ENCODE measurements at places on chromosomes 7 and 10.

GRCh38 chr7:47493976-47494911, 87.7 kb downstream of the TNS3 start:
- no peak for DNase-seq

DNA sequence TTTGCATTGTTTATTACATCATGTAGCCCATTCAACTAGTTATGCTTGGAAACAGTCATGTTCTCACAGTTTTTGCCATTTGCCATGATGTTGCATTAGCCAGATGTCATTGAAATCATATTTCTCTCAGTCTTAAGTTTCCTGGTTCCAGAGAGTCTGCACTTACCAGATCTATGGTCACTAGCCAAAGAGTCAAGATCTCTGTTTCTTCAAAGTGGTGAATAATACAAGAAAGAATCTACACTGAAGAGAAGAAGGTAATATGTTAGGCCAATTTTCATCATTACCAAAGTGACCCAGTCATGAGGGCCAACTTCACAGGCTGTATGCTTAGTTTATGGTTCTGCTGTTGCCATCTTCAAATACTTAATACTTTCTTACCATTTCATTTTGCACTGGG, 89.0 kb upstream of the PHYHIPL start:
- DNase-seq: no peak

- no peak for DNase-seq
Observed at GRCh38 chr7:128454808-128455542, 703 bp upstream of the HILPDA start.

GRCh38 chr7:135911099-135911498, 66.1 kb downstream of the MTPN start:
- no peak for DNase-seq

DNA sequence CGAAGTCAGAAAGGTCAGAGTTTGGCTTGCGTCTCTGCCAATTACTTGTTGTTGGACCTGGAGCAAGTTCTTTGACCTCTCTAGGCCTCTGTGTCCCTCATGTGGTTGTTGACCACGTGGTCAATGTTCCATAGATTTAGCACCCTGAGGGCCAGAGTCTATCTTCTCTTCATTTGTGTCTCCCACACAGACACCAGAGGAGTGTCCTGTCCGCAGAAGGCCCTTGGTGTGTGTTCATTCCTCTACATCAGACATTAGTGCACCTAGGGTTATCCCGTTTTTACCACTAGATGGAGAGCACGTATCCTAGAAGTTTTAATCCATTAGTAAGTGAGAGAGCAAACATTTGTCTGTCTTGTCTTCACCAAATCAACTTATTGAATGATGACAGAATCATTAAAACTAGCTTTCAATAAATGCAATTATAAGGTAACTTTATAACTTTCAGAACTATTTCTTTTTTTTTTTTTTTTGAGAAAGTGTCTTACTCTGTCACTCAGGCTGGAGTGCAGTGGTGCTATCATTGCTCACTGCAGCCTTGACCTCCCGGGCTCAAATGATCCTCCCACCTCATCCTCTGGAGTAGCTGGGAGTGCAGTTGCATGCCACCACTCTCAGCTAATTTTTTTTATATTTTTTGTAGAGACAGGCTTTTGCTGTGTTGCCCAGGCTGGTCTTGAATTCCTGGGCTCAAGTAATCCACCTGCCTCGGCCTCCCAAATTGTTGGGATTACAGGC, 122.5 kb upstream of the ANKRD1 start:
- DNase-seq: no peak

DNA sequence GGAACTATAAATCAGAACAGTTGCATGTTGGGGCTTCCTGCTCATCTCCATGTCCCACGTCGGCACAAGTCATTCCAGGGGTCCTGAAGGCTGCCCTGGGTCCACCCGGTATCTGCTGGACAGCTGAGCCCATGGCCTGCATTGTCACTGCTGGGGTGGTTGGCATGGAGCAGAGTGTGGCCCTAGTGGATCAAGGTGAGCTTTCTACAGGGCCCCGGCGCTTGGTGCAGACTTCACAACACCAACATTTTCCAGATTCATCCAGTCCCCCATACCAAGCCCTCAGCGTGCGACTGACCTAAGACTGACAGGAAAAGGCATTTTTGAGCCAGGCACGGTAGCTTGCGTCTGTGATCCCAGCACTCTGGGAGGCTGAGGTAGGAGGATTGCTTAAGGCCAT, 175.5 kb upstream of the LYZL2 start:
- DNase-seq: no peak

- no peak for DNase-seq
Observed at GRCh38 chr10:72615970-72616369, 9.9 kb downstream of the MICU1 start.

DNA sequence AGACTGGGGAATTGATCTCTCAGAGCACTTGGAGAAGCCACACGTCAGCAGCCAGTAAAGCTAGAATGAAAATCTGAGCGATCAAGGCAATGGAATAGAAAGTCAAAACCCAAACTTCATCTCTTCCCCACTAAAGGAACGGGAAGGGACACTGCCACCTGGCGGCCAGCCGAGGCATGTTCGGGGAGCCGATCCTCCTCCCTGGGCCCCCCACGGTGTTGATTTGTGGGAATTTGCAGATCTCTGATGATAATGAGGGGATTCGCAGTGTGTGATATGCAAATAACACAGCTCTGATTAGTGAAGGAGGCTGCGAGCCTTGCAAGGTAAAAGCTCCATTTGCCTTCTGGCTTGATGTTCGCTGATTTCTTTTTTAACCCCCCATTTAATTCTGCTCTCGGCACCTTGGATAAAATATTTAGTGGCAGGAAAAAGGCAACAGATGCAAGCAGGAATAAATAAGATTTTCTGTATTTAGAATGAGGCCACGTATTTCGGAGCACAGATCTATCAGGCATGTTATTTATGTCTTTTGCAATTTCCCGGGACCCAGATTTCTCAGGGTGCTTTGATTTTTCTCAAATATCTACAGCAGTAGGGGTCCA, 258.6 kb downstream of the PAXIP1 start:
- DNase-seq: no peak

DNA sequence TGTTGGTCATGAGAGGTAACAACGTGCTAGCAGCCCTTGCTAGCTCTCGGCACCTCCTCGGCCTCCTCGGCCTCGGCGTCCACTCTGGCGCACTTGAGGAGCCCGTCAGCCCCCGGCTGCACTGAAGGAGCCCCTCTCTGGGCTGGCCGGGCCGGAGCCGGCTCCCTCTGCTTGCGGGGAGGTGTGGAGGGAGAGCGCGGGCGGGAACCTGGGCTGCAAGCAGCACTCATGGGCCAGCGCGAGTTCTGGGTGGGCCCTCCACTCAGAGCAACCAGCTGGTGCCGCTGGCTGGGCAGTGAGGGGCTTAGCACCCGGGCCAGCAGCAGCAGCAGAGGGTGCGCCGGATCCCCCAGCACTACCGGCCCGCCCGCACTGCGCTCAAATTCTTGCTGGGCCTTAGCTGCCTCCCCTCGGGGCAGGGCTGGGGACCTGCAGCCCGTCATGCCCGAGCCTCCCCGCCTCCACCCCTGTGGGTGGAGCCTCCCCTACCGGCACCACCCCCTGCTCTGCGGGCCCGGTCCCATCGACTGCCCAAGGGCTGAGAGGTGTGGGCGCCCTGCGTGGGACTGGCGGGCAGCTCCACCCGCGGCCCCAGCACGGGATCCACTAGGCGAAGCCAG, 96.1 kb downstream of the PAXIP1 start:
- DNase-seq: no peak

DNA sequence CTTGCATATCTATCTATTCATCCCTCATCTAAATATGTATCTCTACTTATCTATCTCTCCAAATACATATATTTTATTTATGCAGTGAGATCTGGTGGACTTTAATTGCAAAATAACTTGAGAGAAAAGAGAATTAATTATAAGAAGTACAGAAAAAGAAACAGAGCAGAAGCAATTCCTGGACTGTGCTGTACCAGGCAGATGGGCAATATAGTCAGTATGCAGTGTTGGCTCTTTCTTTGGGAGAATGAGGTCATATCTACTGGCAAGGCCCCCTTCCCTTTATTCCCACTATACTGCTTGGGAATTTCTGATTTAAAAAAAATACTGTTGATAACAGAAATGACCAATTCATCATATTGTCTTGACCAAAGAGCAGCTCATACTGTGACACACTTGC, 49.0 kb upstream of the TOMM7 start:
- no peak for DNase-seq

GRCh38 chr10:102229810-102230263, 3.7 kb downstream of the ELOVL3 start:
- peak; percentile 87 for DNase-seq

- no peak for DNase-seq
Observed at GRCh38 chr10:97099868-97100267, 85.9 kb downstream of the SLIT1 start.

DNA sequence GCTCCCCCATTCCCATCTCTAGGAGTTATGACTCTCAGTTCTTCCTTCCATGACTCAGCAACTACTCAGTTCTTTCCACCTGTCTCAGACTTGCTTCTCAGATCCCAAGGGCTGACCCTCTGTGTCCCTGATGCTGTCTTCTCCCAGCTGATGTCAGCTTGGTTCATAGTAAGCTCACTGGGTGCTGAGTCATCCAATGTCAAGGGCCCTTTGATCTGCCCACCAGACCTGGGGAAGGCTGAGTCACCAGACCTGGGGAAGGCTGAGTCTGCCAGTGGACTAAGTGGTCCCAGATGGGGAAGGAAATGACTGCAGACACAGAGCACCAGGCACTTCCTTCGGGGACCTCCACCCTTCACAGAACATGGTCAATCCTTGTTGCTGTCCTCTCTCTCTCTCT, 76.1 kb upstream of the ZEB1 start:
- DNase-seq: peak; percentile 52

DNA sequence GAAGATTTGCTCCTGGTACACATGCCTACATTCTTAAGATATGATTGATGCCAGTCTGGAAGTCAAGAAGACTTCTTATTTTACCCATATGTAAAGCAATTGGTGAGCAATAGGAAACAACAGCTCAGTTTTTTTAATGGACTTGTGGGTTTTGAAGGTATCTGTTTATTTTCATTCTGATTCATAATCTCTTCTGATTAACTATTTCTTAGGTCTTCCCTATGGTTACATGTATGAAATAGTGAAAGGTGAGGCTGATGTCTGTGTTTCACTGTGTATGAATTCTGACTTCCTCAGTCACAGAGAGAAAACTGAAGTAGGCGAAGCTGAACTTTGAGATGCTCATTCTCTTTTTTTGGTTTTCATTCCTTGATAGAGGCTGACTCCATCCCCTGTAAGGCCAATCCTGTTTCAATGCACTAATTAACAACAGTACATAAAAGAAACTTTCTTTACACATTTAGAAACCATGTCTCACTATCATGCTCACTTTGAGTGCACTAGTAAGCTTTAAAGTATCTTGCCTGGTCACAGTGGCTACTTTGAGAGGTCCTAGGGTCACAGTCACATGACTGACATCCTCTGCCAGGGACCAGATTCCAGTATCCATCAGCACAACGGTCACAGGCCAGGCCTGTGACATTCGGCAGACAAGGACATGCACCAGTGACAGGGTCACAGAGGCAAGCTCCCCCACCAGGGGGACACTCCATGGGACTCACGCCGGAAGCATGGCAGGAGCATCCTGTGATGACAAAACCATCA, 59.5 kb upstream of the LAMB1 start:
- no peak for DNase-seq

GRCh38 chr10:76150876-76151288, 719.5 kb downstream of the LRMDA start:
- DNase-seq: no peak

GRCh38 chr7:54729107-54729506, 29.9 kb downstream of the SEC61G start:
- no peak for DNase-seq

DNA sequence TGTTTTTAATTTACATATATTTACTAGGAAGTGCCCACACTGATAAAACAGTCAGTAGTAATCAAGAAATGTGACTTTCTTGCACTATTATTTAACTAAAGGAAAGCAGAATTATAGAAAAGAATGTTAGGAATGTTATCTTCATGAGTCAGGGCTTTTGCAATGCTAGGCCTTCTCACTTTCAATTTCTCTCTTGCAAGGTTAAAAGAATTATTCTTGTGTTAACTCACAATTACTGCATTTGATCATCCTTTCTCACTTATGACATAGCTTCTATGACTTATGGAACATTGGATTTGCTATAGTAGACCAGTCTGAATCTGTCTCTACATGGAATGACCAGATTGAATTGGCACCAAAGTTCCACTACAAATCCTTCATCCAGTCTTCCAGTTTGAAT, 192.4 kb downstream of the SDK1 start:
- no peak for DNase-seq

DNA sequence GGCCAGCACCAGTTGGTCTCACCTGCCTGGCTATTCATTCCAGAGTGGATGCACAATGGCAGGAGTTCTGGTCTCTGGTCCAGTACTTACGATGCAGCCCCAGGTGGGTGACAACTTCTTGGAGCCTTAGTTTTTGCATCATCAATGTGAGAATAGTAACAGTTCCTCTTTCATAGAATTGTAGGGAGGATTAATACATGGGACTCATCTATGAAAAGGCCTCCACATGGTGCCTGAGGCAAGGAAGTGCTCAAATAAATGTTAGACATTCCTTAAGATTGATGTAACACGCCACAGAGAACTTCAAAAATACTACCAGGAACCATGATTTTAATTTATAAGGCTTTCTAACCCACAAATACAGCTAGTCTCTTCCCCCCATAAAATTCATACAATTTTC, 120.1 kb upstream of the CHST15 start:
- DNase-seq: no peak

- DNase-seq: no peak
Observed at GRCh38 chr10:94065362-94065761, 71.6 kb downstream of the PLCE1 start.

DNA sequence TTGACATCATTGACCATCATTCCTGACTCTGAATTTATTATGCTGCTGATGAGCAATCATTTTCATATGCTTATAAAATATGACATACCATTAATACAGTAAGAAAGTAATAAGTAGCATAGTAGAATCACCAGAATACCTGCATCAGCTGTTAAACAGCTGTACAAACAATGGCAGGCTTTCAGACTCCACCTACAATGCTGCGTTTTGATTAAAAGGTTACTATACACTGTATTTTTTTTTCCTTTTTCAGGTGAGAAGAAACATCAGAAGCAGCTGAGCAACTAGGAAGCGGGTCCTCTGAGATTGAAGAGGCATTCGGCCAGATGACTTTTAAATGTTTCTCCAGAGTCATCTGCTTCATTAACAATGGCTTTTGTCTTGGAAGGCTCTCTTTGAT, 7.1 kb downstream of the ASNS start:
- no peak for DNase-seq
